ENCODE measurements at places on chromosomes 5 and 9.

GRCh38 chr9:83043597-83043996 lies 19.3 kb downstream of the RASEF start:
- no peak for DNase-seq

DNA sequence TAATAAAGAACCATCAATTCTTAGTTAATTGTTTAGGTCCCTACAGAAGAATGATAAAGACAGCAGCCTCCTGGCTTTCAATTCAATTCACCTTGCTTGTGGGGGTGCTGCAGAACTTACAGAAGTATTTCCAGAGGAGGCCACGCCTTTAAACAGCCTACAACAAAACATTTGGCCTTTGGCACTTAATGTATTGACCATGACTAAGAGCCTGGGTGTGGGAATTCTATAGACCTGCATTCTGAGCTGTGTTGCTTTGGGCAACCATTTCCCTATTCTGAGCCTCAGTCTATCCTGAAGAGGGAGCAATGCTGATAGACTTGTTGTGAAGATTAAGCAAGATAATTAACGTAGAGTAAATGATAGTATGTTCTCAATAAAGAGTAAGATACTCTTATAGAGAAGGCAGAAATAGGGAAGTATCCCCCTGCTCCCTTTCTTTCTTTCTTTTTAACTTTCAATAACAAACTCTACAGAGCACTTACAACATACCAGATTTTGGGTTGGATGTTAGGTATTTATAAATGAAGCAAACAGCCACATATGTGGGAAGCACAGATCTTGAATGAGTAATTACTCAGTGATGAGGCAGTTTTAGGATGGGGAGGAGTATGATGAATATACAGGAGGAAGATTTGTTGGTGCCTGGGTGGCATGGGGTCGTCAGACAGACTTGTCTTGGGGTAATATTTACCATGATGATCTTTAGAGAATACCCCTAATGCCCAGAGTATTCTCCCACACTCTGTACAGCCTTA lies 28.4 kb downstream of the PAPPA start:
- DNase-seq = no peak

DNA sequence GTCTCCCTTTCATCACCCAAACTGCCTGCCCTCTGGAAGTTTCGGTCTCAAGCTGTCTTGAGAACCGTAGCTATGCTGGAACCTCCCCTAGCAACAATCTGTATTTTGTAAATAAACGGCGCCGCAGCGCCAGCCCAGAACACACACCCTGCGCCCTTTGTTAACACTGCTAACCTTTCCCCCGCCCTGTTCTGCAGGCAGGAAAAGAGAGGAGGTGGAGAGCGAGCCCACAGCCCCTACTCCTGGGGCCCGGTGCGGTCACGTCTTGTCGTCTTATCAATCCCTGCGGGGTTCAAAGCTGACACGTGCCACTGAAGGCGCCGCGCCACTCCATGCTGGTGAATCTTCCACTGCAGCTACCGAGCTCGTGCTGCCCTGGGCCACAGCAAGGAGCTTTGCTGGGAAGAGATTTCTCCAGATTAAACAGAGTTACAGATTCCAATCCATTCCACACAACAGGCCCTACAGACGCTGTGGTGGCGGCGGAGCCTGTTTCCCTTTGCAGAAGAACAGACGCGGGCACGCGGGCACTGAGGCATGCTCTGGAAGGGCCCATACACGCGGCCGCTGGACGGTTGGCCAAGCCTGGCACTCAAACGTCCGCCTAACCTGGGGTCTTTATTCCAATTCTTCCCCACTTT lies 25.3 kb downstream of the ZDHHC11B start:
- DNase-seq = no peak

DNA sequence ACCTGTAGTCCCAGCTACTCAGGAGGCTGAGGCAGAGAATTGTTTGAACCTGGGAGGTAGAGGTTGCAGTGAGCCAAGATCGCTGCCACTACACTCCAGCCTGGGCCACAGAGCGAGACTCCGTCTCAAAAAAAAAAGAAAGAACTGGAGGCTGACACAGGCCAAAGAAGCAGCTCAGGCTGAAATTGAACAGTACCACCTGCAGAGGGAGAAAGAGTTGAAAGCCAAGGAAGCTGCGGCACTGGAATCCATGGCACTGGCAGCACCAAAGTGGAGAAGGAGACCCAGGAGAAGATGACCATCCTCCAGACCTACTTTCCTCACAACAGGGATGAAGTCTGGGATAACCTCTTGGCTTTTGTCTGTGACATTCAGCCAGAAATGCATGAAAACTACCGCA lies 11.3 kb upstream of the TMEM141 start:
- no peak for DNase-seq

DNA sequence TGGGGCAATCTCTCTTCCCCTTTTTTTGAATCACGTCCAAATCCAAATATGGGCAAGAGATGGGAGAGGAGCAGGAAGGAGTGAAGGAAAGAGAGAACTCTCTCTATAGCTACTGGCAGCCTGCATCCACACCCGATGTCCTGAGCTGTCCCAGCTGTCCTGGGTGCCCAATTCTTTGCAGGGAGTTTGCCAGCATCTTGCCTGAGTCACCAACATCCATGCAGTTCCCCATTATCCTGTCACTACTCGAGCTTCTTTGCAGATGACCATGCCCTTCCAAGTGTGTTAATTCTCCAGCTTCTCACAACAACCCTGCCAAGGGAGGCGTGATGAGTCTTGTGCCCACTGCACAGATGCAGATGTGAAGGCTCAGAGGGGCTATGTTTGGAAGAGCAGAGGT lies 127.1 kb downstream of the NSG2 start:
- DNase-seq = no peak

Measured in stimulated activated CD8-positive, alpha-beta memory T cell treated with anti-CD3 and anti-CD28 coated beads, Interleukin-7, amount 100 ng/mL, for 1 hour (primary cell).